Karpas-422 (cell line): ENCODE measurements at places on chromosomes 1 and 21. TPM values are rescaled to one million over a fixed set of nuclear protein-coding genes. Genes with fewer than 3 reads are reported as not detected.

Gene HCRTR1
- not detected in 2 replicates for total RNA-seq

Gene AGBL4
- total RNA-seq: not detected in 2 replicates

- no peak for DNase-seq
These were observed 802.9 kb upstream of the ADAMTS5 start for GRCh38 chr21:27769763-27770162.

Gene OR2T29
- total RNA-seq: not detected in 2 replicates

DNA sequence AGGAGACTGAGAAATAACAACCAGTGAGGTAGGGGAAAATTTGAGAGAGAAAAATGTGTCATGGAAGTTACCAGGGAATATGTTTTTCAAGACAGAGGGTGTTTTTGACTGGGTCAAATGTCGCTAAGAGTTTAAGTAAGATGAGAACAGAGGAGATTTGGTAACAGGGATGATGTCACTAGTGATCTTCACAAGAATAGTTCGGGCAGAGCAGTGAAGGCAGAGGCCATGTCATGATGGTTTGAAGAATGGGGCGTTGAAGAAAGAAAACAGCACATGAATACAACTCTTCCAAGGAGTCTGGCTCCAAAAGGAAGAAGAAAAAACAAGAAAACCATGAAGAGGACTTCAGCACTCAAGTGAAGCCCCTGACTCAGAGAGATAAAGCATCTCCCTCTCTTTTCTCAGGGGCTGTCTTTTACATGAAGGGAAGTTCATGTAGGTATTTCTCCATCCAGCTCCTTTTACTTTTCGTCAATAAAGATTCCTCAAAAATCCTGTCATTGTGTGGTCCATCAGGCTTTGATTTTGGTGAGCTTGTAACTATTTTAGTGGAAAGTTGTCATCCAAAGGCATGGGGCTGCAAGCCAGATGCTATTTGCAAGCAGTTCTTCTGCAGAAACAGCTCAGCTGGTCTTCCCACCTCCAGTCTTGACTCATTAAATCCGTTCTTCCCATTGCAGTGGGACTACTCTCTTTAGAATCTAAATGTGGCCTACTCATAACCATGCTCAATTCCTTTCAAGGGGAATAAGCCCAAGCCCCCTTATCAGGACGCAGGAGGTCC is 397.3 kb downstream of the LMX1A start:
- DNase-seq: no peak

Gene RHCE
- total RNA-seq: 3.1 TPM in 2 replicates

- DNase-seq: no peak
These were observed 1352.0 kb upstream of the B3GALT2 start for GRCh38 chr1:194538453-194538852.

Gene REN
- total RNA-seq: not detected in 2 replicates
